Type B pancreatic cell (in vitro differentiated cells): ENCODE measurements at places on chromosomes 1 and 21.

- H3K4me1 ChIP-seq, result peaks cover 7% of the 10 kb centered on the region
- H3K36me3 ChIP-seq, result no peaks in the 10 kb centered on the region
- peaks cover 7% of the 10 kb centered on the region for H3K27me3 ChIP-seq
Measured at GRCh38 chr1:223231581-223231980, 88.5 kb upstream of the TLR5 start.

GRCh38 chr1:116291024-116291423 is 82.0 kb upstream of the ATP1A1 start:
- no peaks in the 10 kb centered on the region for H3K27me3 ChIP-seq
- no peaks in the 10 kb centered on the region for H3K36me3 ChIP-seq
- H3K27ac ChIP-seq, result no peak overlapping the region
- H3K4me3 ChIP-seq, result no peak overlapping the region
- no peak for DNase-seq

- H3K4me1 ChIP-seq, result peaks cover 4% of the 10 kb centered on the region
- H3K27ac ChIP-seq, result no peak overlapping the region
- no peaks in the 10 kb centered on the region for H3K36me3 ChIP-seq
- DNase-seq, result no peak
- peaks cover 3% of the 10 kb centered on the region for H3K27me3 ChIP-seq
- no peak overlapping the region for H3K4me3 ChIP-seq
Measured at GRCh38 chr1:30730346-30731108, 7.1 kb upstream of the MATN1 start.

DNA sequence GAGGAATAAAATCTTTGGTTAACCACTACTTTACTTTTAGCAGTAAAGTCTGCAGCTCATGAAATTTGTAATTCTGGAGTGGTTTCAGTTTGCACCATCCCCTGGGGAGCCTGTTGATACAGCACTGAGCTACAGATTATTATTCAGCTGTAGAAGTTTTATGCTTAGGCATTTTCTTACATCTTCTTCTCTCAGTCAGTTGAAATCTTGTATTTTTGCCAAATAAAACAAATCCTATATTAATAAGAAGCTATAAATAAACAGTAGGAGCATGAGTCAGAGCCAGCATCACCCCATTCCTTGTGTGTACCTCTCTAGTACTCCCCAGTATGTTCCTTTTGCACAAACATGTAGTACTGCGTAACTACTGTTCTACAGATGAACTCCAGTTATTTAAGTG is 118.9 kb downstream of the ATF6 start:
- no peak for DNase-seq
- H3K36me3 ChIP-seq, result peaks cover 13% of the 10 kb centered on the region
- no peak overlapping the region for H3K4me3 ChIP-seq
- no peak overlapping the region for H3K27ac ChIP-seq
- H3K4me1 ChIP-seq, result no peaks in the 10 kb centered on the region

DNA sequence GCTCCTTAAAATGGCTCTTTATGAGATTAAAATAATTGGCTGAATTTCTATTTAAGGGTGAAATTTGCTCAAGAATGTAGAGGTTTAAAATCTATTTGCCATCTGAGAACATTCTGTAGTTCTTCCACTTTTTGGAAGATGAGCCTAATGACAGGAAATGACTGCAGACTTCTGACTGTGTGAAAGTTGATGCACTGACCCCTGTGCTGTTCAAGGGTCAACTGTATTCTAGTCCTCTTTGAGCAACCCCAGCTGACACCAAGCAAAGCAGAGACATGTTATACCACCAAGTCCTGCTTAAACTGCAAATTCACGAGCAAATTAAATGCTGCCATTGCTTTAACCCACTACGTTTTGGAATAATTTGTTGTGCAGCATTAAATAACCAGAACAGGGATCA is 26.6 kb downstream of the DDAH1 start:
- peaks cover 8% of the 10 kb centered on the region for H3K4me1 ChIP-seq
- no peaks in the 10 kb centered on the region for H3K36me3 ChIP-seq
- no peak overlapping the region for H3K4me3 ChIP-seq
- no peak overlapping the region for H3K27ac ChIP-seq
- no peaks in the 10 kb centered on the region for H3K27me3 ChIP-seq
- no peak for DNase-seq

DNA sequence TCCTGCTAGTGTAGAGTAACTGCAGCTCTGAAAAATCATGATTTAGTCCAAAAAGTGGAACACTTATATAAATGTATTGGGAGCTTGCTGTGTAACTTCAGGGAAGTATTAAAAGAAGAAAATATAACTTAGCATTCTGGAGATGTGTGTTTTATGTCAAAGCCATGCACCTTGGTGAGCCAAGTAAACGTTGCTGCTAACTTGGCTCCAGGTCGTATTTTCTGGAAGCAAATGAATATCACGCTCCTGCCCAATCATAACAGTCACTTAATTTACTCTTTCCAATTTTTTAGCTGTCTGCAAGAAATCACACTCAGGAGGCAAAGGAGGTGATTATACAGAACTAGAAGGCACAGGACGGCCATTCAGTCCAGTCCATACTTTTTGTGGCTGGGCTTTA is 61.1 kb downstream of the DOP1B start:
- no peak overlapping the region for H3K27ac ChIP-seq
- no peaks in the 10 kb centered on the region for H3K27me3 ChIP-seq
- H3K4me1 ChIP-seq, result no peaks in the 10 kb centered on the region
- H3K4me3 ChIP-seq, result no peak overlapping the region
- H3K36me3 ChIP-seq, result peaks cover 16% of the 10 kb centered on the region
- DNase-seq, result no peak

GRCh38 chr1:76782809-76783208 is 84.5 kb upstream of the ST6GALNAC5 start:
- no peaks in the 10 kb centered on the region for H3K27me3 ChIP-seq
- H3K4me3 ChIP-seq, result no peak overlapping the region
- H3K4me1 ChIP-seq, result no peaks in the 10 kb centered on the region
- H3K27ac ChIP-seq, result no peak overlapping the region
- no peaks in the 10 kb centered on the region for H3K36me3 ChIP-seq

- peaks cover 5% of the 10 kb centered on the region for H3K4me1 ChIP-seq
- no peaks in the 10 kb centered on the region for H3K36me3 ChIP-seq
- H3K4me3 ChIP-seq, result no peak overlapping the region
- H3K27me3 ChIP-seq, result no peaks in the 10 kb centered on the region
- no peak overlapping the region for H3K27ac ChIP-seq
Measured at GRCh38 chr1:107794571-107794970, 170.4 kb downstream of the VAV3 start.

- H3K36me3 ChIP-seq, result no peaks in the 10 kb centered on the region
- DNase-seq, result no peak
- H3K27me3 ChIP-seq, result peaks cover 3% of the 10 kb centered on the region
- H3K4me1 ChIP-seq, result peaks cover 13% of the 10 kb centered on the region
Measured at GRCh38 chr1:116739371-116740012, 14.7 kb upstream of the CD2 start.
